ENCODE measurements at places on chromosomes 11 and 22.

DNA sequence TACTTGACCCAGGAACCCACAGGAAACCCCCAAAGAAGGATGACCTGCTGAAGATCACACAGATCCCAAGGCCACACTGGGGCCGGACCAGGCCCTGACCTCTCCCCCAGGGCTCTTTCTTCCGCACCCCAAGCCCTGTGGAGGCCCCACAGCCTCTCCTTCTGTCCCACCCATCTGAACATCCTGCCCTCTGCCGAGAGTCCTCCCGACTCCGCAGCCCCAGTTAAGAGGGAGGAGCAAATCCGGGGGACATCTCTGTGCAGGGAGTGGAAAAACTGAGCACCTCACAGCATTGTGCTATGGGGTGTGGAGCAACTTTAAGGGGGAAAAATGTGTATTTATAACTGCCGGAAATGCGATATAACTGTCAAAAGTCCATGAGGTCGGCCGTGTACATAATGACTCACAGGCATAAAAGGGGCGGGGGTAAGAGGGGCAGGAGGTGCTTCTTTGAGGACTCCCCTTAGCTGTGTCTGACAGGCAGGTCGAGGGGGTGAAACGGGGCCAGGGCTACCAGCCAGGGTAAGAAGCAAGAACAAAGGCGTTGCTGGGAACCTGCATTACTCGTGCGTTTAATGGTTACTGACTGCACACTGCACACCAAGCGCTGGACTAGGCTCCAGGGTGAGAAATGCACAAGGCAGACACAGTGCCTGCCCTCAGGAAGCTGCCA is 57.2 kb downstream of the WNT11 start:
- no peak for DNase-seq

- no peak for DNase-seq
Observed at GRCh38 chr11:109486129-109486528, 64.1 kb downstream of the C11orf87 start.

- DNase-seq: no peak
Observed at GRCh38 chr11:130020323-130020722, 17.7 kb upstream of the PRDM10 start.

DNA sequence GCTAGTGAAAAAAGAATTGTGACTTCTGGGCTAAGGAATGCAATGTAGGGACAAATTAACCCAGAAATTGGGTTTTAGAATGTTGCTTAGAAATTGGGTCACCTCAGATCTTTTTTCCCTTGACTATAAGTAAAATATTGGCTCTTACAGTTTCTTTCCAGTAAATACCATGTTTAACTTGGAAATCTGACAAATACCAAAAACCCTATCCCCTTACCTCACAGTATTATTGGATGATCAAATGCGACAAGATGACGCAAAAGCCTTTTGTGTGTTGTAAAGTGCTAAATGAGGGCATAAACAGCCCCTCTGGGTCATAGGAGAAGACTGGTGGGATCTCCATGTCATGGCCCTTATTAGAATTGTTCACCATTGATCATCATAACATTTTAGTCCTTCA is 6.1 kb upstream of the UPB1 start:
- no peak for DNase-seq

DNA sequence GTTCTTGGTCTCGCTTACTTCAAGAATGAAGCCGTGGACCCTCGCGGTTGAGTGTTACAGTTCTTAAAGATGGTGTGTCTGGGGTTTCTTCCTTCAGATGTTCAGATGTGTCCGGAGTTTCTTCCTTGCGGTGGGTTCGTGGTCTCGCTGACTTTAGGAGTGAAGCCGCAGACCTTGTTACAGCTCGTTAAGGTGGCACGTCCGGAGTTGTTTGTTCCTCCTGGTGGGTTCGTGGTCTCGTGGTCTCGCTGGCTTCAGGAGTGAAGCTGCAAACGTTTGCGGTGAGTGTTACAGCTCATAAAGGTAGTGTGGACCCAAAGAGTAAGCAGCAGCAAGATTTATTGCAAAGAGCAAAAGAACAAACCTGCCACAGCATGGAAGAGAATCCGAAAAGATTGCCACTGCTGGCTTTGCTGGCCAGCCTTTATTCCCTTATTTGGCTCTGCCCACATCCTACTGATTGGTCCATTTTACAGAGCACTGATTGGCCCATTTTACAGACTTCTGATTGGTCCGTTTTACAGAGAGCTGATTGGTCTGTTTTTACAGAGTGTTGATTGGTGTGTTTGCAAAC is 27.1 kb upstream of the NXPE2 start:
- DNase-seq: no peak

GRCh38 chr22:20439928-20440575 is 2.4 kb upstream of the SCARF2 start:
- no peak for DNase-seq

- DNase-seq: peak; percentile 25
Observed at GRCh38 chr11:69209421-69210309, 53.9 kb downstream of the SMIM38 start.

GRCh38 chr11:79397252-79397651 is 43.6 kb downstream of the TENM4 start:
- DNase-seq: no peak

DNA sequence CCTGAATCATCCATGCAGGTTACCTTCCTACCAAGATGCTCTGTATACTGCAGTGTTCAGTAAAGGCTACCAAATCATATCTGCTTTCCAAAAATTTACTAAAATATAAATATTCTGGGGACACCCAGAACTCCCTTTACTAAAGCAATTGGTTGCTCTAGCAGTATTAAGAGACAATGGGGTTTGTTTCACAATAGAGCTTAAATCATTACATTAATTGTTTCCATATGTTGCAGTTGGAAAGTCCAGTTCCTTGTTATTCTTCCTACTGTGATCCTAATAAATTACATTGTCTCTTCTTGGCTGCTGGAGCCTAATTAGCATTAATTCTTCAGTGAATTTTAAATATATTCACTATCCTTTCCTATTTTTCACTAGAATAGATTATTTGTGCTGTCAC is 316.0 kb upstream of the MTNR1B start:
- no peak for DNase-seq

DNA sequence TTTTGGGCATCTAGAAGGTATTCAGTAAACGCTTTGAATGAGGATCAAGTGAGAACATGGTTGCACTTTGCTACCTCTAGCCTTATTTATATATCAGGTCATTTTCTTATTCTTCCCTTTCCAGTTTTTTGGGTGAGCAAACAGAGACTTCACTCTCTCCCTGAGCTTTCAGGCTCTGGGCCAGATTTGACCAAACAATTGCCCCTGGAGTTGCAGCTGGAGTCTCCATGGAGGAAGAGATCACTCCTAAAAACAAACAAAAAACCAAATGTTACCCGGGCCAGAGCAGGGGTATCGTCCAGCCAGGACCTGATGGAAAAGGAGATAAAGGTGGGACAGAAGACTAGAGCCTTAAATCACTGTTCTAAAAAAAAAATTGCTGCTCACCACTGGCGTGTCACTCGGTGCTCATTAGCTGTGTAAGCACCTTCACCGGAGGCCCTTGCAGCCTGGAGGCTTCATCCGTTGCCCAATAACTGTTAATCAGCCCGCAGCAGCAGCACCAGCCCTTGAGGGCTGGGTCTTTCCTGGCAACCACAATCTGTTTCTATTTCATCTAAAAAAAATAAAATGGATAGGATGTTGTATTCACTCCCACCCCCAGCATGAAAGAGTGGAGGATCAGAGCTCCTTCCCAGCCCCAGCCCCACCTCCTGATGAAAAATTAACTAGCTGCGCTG is 125.0 kb downstream of the PKNOX2 start:
- DNase-seq: no peak

GRCh38 chr22:30332994-30333706 is 6.4 kb upstream of the TBC1D10A start:
- no peak for DNase-seq

- DNase-seq: no peak
Observed at GRCh38 chr11:2216400-2217064, 44.9 kb upstream of the TH start.

- DNase-seq: no peak
Observed at GRCh38 chr11:110679323-110679975, 32.8 kb downstream of the ARHGAP20 start.

DNA sequence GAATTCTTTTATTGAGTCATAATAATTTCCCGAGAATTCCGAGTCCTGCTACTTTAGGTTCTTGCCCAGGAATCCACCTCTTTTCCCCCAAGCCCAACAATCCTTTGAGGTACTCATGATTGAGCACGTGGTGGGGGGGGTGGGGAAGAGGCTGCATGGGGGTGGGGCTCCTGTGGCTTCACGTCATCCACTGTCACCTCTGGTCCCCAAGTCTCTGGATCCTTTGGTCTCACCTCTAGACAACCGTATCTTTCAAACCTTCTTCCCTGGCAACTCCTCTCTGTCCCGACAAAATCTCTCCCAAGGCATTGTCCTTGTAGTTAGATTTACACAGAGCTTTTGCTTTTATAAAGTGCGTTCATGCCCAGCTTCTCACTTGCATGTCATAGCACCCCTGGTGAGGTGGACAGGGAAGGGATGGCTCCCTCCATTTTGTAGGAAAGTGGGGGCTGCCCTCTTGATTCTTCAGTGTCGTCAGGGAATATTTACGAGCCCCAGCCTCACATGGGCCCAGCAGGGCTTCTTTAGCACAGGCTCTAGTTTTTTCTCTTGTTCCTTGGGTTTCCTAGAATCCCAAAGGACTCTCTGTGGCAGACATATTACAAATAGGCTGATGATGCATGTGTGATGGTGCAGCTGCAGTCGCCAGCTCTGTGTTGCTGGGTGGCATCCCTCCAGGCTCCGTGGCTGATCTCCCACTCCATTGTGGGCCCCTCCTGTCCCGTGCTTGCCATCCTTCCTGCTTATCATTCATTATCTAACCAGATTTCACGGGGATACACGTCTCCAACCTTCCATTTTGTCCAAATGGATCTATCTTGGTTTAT is 8.4 kb downstream of the UCP3 start:
- DNase-seq: no peak

DNA sequence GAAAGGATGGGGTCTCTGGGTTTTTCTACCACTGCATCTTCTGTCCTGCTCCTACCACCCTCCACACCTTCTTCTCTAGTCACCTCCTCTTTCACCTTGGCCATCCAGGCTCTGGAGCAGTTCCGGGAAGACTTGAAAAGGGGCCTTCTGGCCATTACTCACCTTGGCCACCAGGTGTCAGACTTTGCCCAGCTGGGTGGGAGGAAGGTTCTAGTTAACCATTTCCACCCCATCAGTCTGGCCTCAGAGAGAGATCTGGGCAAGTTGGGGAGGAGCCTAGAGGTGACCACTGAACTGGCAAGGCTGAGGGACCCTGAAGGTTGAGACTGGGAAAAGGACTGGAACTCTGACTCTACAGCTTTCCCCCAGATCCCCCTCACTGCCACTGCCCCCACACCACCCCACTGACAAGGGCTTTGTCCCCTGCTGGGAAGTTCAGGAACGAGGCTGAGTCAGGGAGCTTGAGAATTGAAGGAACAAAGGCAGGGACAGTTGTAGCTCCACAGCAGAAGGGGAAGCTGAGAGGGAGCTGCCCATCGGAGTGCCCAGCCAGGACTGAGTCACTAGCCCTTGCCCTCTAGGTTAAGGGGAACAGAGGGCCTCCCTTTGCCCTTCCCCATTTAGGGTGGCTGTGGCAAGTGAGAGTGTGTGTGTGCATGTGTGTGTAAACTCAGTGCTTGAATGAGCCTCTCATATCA is 3.7 kb upstream of the POLD4 start:
- DNase-seq: peak; percentile 89

- no peak for DNase-seq
Observed at GRCh38 chr11:116062129-116062489, 557.9 kb upstream of the CADM1 start.

GRCh38 chr11:17275400-17276235 is 921 bp upstream of the NUCB2 start:
- DNase-seq: peak; percentile 77

DNA sequence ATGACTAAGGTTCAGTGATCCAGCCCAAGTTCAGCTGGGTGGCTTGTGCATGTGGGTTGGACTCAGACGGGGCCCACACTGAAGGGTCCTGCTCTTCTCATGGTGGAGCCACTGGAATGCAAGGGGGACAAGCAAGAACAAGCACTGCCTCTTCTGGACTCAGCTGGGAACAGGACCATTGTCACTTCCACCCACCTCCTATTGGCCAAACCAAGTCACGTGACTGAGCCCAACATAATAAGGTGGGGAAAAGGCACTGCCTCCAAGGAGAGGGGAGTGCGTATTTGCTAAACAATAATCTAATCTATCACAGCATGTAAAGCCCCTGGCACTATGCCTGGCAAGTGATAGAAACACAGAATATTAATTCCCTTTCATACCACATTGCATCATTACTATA is 87.1 kb downstream of the CHST1 start:
- no peak for DNase-seq

DNA sequence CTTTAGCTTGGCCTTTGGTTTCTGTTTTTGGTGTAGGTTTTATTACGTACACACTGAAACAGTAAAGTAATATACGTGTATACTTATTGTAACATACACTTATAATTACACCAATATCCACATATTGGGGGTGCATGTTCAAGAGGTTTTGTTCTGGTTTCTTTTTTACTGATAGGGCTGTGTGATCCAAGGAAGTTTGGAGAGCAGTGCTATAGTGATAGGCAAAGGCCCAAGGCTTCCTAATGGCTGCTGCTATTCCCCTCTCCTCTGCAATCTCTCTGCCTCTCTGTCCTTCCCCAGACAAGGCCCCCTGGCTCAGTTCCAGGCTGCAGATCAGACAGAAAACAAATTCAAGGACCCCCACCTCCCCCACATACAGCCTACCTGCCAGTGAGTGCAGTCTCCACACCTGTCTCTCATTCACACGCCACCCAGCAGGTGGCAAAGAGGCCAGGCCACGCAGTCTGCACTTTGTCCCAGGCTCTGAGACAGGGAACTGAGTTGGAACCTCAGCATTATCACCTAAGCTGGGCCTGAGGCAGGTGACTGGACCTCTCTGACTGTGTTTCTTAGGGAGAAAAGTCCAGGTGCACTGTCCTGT is 15.1 kb downstream of the TMEM184B start:
- DNase-seq: no peak

DNA sequence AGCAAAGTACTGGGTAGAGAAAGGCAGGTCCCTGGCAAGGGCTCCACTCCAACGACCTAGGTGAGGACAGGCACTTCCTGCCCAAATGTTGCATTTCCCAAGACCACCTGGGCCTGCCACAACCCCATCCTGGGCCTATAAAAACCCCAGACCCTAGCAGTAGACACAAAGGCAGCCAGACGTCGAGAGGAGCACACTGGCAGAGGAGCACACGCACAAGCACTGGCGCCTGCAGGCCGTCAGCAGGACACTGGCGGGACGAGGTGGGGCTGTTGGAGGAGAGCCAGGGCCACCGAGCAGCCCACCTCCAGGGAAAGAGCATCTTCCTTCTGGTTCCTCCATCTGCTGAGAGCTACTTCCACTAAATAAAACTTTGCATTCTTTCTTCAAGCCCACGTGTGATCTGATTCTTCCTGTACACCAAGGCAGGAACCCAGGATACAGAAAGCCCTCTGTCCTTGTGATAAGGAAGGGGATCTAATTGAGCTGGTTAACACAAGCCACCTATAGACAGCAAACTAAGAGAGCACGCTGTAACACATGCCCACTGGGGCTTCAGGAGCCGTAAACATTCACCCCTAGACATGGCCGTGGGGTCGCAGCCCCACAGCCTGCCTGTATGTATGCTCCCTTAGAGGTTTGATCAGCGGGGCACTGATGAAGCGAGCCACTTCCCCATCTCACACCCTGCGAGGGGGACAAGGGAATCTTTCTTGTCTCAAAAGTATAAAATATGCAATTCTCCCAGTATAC is 89.7 kb upstream of the MTMR2 start:
- DNase-seq: no peak

- no peak for DNase-seq
Observed at GRCh38 chr11:122207505-122207904, 91.5 kb upstream of the BLID start.

Measured in hematopoietic multipotent progenitor cell treated with erythropoietin and hydrocortisone succinate and interleukin-3 and kit ligand, for 4 days (in vitro differentiated cells).